ENCODE measurements at places on chromosomes 1 and 21. TPM values are rescaled to one million over a fixed set of nuclear protein-coding genes. Genes with fewer than 3 reads are reported as not detected.

Gene ADORA1
- 1.7 TPM for total RNA-seq

Gene C1QC
- not detected for total RNA-seq

Gene HES5
- total RNA-seq, result not detected

Gene SUSD4
- 2.3 TPM for total RNA-seq

Gene SLAMF9
- total RNA-seq, result not detected

Gene ADGRL4
- not detected for total RNA-seq

Gene TIAM1
- 11.1 TPM for total RNA-seq

Gene FAM177B
- not detected for total RNA-seq

Gene GBP7
- not detected for total RNA-seq

Gene NUCKS1
- 160 TPM for total RNA-seq

Gene SH2D5
- 13.2 TPM for total RNA-seq

Gene CYP4Z1
- total RNA-seq, result not detected

Gene CELA3A
- not detected for total RNA-seq

Gene FCRL6
- total RNA-seq, result not detected

Gene TNFRSF4
- total RNA-seq, result not detected

Gene CD101
- 1.1 TPM for total RNA-seq

Gene TMEM53
- 9.3 TPM for total RNA-seq

Gene MARK1
- 14.7 TPM for total RNA-seq

Gene PIGR
- total RNA-seq, result 10.7 TPM

Gene PTPRU
- 46.3 TPM for total RNA-seq
